ENCODE measurements at places on chromosomes 4 and X. TPM values are rescaled to one million over a fixed set of nuclear protein-coding genes. Genes with fewer than 3 reads are reported as not detected.

Gene IL2
- total RNA-seq = not detected

Gene EXOC1L
- not detected for total RNA-seq

Gene TREX2
- 1.7 TPM for total RNA-seq

Gene XAGE1B
- not detected for total RNA-seq

Gene SH2D1A
- total RNA-seq = not detected

Gene DOCK11
- 39.4 TPM for total RNA-seq

Gene CACNA1F
- under 0.01 TPM for total RNA-seq

Gene SLC25A6
- total RNA-seq = 124 TPM

Gene MTMR1
- total RNA-seq = 23.1 TPM

Gene BTC
- 1.2 TPM for total RNA-seq

Gene IL15
- total RNA-seq = 6.5 TPM

Gene CCDC158
- total RNA-seq = under 0.01 TPM

Gene GYG2
- total RNA-seq = 9.3 TPM

Gene TSPAN6
- total RNA-seq = 34.1 TPM

Gene TMSB15C
- total RNA-seq = 3.8 TPM

Gene ARR3
- total RNA-seq = not detected

Gene ATP2B3
- not detected for total RNA-seq

Gene FRAS1
- 0.15 TPM for total RNA-seq

Gene F8A2
- 1.7 TPM for total RNA-seq

Gene AMBN
- not detected for total RNA-seq

Gene SPANXD
- not detected for total RNA-seq

Gene SPANXN5
- not detected for total RNA-seq

Gene PRRG1
- total RNA-seq = 14.1 TPM

Gene TRIML2
- total RNA-seq = not detected

Gene CTAG1B
- total RNA-seq = not detected

Gene GLOD5
- not detected for total RNA-seq

Gene KIF4A
- total RNA-seq = 1.3 TPM

All from smooth muscle cell of trachea (primary cell).